CD14-positive monocyte (primary cell): ENCODE measurements at places on chromosomes 16 and 17.

DNA sequence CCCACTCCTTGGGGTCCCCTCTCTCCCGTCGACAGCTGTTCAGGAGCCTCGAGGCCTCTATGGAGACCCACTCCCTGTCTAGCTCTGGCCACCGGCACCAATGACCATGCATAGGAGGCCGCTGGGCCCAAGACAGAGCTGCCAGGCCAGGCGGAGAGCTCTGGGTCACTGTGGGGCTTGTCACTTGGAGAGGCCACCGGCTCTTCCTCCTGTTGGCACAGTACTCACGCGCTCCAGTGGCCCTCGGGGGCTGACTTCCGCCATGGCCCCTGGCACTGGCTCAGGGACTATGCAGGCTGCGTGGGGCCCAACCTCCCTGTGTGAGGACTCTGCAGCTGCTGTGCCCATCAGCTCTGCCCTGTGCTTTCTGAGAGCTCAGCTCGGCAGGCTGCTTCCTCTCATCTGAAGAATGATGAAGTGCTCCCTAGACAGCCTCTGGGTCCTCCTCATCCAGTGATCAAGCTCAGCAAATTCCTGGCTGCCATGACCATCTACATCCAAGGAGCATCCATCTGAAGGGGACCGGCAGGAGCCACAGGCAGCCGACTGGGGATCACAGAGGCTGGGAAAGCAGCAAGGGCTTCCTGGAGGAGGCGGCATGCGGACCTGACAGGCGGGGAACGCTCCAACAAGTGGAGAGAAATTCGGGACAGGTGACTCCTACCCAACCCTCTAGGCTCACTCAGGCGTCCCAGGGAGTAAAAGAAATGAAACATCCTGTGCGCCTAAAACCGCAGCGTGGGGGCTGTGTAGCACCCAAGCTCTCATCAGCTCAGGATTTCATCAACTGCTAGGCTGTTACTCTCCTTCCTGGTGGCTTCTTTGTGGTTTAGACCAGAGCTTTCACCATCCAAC, 16.8 kb downstream of the GALNS start:
- peak; percentile 14 for DNase-seq

DNA sequence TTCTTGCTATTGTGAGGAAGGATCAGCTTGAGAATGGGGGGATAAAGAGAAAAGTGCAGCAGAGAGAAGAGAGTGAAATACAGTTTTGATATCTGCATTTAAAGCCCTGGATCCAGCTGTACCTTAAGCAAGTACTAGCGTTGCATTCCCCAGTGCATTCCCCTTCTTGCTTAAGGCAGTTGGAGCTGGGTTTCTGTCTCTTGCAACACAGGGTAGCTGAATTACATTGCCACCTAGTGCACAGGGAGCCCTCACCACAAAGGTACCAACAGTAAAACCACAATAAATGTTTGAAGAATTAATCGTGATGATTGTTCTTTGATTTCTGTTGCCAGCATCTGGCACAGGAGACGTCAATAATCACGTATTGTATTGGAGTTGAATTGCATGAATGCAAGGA, 588.7 kb downstream of the RBFOX1 start:
- no peak for DNase-seq

DNA sequence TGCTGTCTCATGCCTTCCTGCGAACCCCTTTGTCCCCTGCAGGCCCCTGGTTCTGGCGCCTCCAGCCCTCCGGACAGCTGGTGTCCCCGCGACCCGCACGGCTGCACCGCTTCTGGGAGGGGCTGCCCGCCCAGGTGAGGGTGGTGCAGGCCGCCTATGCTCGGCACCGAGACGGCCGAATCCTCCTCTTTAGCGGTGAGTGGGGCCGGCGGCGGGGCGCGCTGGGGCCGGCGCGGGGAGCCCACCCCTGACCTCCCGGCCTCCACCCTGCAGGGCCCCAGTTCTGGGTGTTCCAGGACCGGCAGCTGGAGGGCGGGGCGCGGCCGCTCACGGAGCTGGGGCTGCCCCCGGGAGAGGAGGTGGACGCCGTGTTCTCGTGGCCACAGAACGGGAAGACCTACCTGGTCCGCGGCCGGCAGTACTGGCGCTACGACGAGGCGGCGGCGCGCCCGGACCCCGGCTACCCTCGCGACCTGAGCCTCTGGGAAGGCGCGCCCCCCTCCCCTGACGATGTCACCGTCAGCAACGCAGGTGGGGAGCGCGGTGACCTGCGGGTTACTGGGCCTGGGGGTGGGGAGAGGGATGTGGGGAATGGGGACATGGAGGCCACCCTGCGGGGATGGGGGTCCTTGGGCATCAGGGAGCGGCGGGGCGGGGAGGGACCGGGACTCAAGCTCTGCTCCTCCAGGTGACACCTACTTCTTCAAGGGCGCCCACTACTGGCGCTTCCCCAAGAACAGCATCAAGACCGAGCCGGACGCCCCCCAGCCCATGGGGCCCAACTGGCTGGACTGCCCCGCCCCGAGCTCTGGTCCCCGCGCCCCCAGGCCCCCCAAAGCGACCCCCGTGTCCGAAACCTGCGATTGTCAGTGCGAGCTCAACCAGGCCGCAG, 7.1 kb upstream of the IL32 start:
- no peak for DNase-seq

DNA sequence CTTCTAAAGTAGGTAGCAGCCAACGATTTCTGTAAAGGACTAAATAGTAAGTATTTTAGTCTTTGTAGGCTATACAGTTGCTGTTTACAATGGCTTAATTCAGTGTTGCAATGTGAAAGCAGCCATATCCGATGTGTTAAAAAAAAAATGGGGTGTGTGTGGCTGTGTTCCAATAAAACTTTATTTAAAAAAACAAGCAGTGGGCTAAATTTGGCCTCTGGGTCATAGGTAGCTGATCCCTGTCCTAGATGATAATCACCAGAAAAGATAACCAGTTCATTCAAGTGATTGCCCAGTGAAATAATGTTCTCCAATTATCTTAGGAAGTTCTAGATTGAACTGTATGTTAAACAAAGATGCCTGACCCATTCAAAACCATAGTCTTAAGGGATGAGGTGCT, 124.3 kb downstream of the MAP2K6 start:
- DNase-seq, result no peak

- peak; percentile 20 for DNase-seq
Observed at GRCh38 chr17:76612977-76613851, 27.6 kb upstream of the ST6GALNAC2 start.

GRCh38 chr16:51868631-51869030, 678.3 kb downstream of the TOX3 start:
- no peak for DNase-seq
